ENCODE measurements at places on chromosomes 6 and 20.

- DNase-seq = no peak
Measured at GRCh38 chr6:161436106-161436876, 162.4 kb upstream of the AGPAT4 start.

DNA sequence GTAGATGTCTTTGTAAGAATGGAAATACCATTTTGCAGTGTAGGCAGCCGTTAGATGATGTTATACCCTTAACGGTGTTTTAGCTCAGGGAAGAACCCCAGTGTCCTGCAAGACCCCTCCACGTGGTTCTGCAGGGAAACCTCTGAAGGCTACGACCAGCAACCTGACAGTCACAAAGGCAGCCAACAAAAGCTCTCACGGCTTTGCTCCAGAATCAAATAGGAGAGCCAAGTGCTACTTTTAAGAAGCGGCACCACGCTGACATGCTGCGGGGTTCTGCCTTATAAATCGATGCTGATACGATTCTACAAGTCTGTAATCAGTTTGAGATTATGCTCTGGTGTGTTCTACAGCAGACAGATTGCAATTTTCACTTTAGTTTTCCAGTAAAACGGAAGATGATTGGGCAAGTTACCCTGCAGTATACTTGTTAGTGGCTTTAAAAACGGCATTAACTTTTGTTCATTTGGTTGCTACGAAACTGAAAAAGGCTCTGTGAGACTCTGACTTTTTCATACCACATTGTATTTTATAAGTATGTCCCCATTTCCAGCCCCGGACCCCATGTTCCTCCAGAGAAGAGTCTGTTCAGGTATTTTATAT, 312.9 kb downstream of the SAMD5 start:
- no peak for DNase-seq

- DNase-seq = no peak
Measured at GRCh38 chr6:18675881-18676280, 288.7 kb downstream of the RNF144B start.

DNA sequence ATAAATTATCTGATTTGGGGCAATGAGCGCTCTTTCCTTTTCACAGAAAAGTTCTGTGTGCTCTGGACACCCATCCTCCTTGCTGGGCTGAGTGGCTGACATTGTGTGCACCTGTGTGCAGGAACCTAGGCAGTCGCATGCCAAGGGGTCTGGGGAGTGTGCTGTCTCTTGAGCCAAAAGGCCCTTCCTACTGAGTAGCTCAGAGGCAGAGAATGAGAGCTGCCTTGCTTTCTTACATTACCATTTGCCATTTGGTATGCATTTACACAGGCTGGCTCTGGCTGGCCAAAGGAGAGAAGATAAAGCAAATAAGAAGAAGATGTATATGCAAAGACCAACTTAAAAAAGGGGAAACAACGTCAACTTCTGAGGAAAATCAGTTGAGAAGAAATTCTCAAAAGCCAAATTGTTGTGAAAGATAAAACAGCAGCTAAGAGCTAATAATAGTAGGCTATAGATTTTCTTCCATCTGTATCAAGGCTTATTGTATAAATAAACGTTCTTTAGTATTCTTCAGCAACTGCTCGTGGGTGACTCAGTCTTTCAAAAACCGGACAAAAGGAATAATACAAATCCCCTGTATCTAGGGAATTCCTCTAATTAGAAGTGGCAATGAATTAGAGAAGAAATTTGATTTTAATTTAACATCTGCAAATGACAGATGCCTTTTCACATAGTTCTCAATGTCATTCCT, 121.9 kb downstream of the INSM1 start:
- DNase-seq = no peak

GRCh38 chr6:141415896-141416295, 716.8 kb upstream of the GJE1 start:
- DNase-seq = no peak

DNA sequence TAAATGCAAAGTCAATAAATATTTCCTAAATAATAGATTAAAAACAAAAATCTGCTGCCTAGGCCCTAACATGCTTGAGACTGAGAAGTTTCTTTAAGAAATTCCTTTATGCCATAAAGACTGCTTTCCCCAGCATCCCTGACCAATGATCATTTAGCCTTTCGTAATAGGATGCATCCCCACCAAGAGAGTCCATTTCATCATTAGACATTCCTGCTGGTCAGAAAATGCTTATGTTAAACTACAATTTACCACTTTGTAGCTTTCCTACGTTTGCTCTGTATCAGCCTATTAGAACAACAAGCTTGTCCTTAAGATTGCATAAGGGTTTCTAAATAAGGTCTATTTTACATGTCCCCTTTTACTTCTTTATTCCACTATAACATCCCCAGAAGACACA, 59.8 kb upstream of the HSF2 start:
- DNase-seq = no peak

DNA sequence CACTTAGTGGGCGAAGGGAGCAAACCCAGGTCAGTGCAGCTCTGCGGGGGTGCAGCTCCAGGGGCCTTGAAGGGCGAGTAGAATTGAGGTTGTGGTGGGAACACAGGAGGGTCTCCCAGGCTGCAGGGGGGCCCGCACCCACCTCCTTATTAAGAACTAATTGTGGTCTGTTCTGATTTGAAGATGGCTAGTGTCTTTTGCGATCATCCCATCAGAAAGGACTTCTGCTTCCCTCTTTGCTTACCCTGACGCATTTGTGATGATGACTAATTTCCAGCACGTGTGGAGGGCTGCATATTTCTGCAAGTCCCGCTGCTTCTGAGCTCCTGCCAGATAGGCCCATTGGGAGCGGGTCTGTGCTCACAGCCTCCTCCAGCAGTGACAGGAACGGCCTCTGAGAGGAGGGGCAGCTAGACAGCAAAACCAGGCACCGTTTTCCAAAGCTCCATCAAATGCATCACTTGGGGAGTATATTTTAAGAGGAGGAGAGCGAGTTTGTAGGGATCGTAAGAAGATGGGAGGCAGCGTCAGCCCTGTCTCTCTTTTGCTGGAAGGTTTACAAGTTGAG, 268.9 kb downstream of the CDH4 start:
- no peak for DNase-seq

GRCh38 chr6:159727717-159728445, 575 bp downstream of the WTAP start:
- no peak for DNase-seq

DNA sequence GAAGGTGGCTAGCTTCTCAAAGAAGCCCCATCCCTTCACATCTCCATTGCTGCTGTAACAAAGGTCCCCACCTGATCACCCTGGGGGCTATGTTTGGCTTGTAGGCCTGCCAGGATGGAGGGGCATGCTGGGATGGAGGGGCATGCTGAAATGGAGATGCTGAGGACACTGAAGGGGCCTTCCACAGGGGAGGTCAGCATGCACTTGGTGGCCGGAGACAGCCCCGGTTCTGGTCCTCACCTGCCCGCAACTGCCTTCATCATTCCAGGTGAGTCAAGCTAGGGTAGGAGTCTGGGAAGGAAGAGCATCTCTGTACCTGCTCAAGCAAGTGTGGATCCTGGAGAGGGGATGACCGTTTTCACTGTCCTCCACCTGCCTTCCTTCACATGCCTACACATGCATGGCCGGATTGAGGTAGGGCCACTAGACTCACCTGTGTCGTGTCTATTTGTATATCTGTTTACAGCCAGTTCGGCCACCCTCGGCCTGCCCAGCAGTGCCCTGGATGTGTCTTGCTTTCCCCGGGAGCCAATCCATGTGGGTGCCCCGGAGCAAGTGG, 6.0 kb downstream of the L3MBTL1 start:
- DNase-seq = no peak

- DNase-seq = peak; percentile 49
Measured at GRCh38 chr20:58447511-58448391, 58.7 kb downstream of the VAPB start.

DNA sequence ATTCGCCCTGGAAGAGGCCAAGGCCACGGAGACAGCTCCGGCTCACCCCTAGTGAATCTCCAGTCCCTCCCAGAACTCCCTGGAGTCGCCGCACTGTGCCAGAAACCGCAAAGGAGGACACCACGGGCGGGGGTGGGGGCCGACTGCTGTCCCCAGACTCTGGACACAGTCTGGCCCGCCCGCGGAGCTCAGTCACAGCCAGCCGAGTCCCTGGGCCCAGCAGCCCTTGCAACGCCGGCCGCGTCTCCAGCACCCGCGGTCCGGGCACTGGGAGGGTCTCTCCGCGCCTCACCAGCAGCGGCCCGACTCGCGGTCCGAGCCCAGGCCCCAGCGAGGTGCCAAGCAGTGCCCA, 518 bp downstream of the PEX6 start:
- no peak for DNase-seq

- DNase-seq = peak; percentile 71
Measured at GRCh38 chr6:31087494-31088089, 24.8 kb downstream of the C6orf15 start.

- no peak for DNase-seq
Measured at GRCh38 chr6:4380881-4381281, 245.5 kb upstream of the ECI2 start.

- no peak for DNase-seq
Measured at GRCh38 chr6:40956936-40957335, 82.1 kb downstream of the UNC5CL start.

DNA sequence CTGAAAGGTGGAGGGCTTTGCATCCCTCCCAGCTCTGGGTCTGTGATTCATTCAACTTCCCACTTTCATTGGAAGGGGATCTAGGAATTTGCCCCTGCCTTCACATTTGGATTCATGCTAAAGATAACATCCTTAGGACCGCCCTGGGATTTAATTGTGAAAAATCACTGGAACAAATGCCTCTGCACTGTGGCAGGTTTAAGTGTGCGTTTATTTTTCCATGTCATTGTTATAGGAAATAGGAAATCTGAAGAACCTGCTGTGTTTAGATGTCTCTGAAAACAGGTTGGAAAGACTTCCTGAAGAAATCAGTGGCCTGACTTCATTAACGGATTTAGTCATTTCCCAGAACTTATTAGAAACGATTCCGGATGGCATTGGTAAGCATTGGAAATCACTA, 104.7 kb downstream of the LRRC1 start:
- DNase-seq = no peak

GRCh38 chr6:131519670-131520436, 53.2 kb upstream of the ARG1 start:
- DNase-seq = peak; percentile 44

- no peak for DNase-seq
Measured at GRCh38 chr20:59276938-59277337, 23.5 kb upstream of the EDN3 start.

DNA sequence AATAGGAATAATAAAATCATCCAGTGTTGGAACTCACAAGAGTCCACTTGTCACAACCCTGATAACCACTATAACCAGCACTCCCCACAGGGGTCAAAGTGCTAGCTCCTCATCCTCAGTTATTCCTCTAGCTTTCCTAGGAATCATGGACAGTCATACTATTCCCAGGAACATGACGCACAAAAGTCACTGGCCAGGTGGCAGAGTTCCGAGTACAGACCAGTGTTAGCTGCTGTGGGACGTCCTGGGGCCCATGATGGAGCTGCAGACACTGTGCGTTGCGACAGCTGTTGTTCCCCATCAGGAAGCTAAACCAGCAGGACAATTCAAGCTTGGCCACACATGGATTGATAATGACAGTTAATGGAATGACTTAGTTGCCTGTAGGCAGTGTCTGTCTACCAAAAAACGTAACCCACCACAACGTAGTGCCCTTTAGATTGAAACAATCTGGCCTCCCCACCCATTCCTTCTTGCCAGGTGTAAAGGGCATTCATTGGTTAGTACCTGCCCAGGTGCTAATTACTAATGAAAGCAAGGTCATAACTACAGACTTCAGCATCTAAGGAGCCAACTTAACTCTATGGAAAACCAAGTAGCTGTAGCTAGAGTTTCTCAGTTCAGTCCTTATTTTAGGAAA, 17.4 kb downstream of the EZR start:
- no peak for DNase-seq

DNA sequence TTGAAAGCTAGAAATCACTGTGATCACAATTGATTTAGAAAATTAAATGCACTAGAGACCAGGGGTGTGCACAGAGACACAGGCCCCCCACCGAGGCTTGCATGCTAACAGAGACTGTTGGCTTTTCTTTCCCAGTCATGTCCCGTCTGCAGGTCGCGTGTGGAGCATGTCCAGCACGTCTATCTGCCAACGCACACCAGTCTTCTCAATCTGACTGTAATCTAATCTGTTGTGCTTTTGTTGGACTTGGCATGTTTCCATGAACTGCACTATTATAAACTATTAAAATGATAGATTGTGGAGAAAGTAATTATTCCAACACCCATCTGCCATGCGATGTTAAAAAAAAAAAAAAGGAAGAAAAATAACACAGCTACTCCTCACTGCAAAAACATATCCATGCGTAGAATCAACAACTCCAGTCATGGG, 17.7 kb downstream of the MYLIP start:
- no peak for DNase-seq

- no peak for DNase-seq
Measured at GRCh38 chr6:122223251-122223650, 176.2 kb upstream of the HSF2 start.

DNA sequence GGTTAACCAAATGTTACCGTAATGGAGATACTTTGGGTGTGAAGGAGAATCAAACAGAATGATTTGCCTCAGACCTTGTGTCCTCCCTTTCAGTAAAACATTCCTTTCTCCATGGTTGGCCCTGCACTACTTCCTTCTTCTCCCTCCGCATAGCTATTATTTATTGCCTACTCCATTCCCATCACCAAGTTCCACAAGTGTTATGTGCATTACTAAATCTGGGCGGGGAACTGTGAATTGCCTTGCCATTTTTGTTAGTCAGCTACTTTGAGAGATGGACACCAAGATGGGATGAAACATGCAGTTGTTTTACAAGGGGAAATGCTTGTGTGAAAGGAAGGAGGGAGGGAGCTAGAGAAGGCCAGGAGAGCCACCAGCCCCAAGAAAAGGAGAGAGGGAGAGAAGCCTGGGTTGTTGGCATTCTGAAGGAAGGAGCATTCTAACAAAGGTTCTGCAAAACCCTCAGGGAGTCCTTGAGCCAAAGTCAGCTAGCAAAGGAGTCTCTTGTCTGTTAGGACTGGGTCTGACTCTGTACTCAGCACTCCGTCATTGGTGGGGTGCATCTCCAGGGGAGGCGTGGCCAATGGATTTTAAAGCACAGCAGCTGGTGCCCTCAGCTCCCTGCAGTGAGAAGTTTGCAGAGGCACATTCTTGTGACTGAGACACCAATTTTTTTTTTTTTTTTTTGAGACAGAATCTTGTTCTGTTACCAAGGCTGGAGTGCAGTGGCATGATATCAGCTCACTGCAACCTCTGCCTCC, 83.6 kb upstream of the CHD6 start:
- peak; percentile 64 for DNase-seq

GRCh38 chr20:19944772-19945459, 72.2 kb upstream of the NAA20 start:
- DNase-seq = no peak

- no peak for DNase-seq
Measured at GRCh38 chr6:25583099-25583498, 68.9 kb upstream of the SCGN start.

DNA sequence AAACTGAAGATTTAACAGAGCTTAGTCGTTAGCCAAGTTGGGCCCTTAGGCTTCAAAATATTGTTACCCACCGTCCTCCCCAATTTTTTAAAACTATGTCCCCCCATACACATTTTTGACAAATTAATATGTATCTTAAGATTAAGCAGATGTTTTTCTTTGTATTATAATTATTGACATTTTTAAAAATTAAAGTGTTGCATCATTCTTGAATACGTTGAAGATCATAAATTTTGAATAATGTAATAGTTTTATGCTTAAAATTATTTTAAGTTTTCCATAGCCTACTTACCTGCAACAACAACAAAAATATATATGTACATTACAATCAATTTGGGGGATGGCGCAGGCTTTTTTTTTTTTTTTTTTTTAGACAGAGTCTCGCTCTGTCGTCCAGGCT, 8.2 kb upstream of the PRSS16 start:
- no peak for DNase-seq

GRCh38 chr6:137099689-137100403, 55.1 kb upstream of the IL20RA start:
- DNase-seq = no peak
